ENCODE measurements at places on chromosomes 12 and 14.

DNA sequence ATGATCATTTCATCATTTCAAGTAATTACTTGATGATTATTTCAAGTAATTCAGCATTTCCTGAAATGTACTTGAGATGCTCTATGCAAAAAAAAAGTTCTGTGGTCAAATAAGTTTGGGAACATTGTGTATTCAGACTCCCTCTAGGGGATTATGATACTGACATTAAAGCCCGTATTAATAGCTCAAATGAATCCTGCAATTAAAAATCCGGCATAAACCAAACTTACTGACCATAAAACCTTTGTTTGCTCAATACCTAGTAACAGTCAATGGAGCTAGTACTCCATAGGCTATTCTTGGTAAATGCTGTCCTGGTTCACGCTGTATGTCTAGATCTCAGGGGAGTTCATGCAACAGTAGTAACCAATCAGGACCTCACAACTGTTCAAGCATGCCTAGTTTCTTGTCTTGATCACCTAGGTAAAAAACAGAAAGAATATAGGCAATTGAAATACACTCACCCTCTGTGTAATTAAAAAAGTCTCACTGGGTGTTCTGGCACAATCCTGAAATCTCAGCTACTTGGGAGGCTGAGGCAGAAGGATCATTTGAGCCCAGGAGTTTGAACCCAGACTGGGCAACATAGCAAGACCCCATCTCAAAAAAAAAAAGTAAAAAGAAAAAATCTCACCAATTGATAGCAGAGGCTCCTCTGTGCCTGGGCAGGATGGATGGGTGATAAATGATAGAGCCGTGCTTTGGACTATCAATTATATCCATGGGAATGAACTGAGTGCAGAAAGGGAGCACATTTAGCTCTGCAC lies 14.1 kb downstream of the ALDH1L2 start:
- DNase-seq = no peak

GRCh38 chr12:121632069-121632970 lies 6.0 kb downstream of the ORAI1 start:
- no peak for DNase-seq

DNA sequence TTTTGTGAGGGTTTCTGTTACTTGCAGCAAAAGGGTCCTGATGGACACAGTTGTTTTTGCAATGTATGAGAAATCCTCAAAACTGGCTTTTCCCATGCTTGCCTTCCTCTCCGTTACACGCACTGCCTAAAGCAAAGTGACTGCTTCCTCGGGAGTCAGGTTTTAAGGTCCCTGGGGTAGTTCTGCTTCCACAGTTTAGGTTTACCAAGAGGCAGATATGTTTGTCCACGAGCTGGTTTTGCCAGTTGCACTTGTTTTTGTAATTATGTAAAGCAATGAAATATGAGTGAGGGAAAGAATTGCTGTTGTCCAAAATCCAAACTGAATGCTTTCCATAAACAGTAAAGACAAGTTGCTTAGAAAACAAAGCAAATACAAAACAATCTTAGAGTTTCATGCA lies 290.7 kb upstream of the AMIGO2 start:
- no peak for DNase-seq

DNA sequence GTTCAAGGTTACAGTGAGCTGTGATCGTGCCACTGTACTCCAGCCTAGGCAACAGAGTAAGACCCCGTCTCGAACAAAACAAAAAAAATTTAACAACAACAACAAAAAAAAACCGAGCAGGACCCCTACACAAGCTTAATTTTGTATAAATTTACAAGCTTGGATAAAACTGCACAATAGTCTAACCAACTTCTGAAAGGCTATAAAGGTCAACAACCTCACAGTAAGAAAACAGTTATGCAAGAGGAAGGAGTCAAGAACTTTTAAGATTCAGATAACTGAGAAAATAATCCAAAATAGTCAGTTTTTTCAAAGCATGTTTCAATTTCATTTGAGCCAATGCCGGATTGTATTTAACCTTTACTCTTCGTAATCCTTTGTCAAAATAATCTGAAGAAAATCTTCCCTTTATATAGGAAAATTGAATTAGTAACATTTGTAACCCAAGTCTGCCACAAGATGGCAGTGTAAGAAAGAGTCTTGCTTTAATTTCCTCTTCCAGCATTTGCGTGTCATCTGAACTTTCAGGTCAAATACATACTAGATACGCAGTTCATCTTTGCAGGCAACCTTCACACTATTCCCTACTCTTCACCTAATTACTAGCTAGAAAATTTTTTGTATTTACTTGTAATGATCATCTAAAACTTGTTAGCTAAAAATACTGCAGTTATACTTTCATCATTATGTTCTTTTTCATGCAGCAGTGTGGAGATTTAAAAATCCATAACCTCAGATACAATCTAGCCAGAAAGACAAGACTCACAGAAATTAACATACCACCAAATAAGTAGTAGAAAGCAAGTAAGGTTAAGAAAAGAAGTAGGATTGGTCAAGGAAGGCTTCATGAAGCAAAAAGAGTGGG lies 5.8 kb downstream of the CCNB1IP1 start:
- no peak for DNase-seq

DNA sequence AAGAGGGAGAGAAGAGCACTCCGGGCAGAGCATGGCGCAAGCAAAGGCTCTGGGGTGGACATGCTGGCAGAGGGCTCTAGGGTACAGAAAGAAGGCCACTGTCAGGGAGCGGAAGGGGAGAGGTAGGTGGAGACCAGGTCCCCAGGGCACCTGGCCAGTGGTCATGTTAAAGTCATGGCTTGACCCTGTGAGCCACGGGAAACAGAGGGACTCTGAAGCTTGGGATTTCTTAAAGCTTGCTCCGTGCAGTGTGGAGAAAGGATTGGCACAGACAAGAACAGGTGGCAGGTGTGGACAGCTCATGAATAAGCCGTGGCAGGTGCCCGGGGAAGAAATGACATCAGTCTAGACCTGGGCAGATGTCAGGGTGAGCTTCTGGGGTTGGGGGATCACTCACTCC lies 413.8 kb downstream of the BCL11B start:
- no peak for DNase-seq

DNA sequence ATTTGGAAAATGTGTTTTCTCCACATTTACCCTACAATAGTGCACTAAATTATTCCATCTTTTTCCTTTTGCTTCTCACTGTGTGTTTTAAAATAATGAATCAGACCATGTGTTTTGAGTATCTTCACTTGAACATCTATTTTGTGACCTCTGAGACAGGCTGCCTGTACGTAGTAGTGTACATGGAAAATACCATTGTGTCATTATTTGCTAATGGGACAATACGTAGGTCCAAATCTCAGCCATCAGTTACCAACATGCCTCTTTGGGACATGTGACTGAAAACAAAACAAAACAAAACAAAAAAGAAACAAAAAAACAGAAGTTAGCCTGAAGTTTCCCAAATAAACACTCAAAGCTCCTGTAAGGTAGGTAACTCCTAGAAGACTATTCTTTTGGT lies 7.1 kb upstream of the MYF6 start:
- no peak for DNase-seq

DNA sequence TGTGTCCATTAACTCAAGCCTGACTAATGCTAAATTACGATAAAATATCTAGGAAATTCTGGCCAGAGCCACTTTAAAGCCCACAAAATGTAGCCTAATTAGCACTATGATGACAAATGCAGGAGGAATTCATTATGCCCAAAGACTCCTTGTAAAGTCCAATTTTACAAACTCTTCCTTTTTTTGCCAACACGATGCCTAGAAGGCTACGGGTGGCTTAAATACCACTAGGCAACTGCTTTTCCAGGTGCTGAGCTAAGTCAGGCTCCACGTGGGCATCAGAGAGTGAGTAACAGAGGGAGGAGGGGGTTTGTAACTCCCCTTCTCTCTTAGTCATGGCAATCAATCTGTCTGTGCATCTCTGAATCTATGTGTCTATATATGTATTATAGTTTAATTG lies 172.4 kb upstream of the NTF3 start:
- DNase-seq = no peak

- DNase-seq = no peak
Measured at GRCh38 chr12:51171884-51172514, 936 bp downstream of the TFCP2 start.

- DNase-seq = no peak
Measured at GRCh38 chr12:7093892-7094291, 1.6 kb upstream of the C1R start.

GRCh38 chr12:6612652-6613014 lies 5.5 kb upstream of the CHD4 start:
- DNase-seq = no peak
